ENCODE measurements at places on chromosomes 3 and 15. TPM values are rescaled to one million over a fixed set of nuclear protein-coding genes. Genes with fewer than 3 reads are reported as not detected.

Gene KLF13
- total RNA-seq: 27.1 TPM

Gene CSPG5
- total RNA-seq: not detected

Gene ZNF501
- 319 TPM for total RNA-seq

Gene GRAMD2A
- 0.67 TPM for total RNA-seq

Gene FOXP1
- total RNA-seq: 137 TPM

Gene IGF1R
- 95.2 TPM for total RNA-seq

Gene DTX3L
- total RNA-seq: 12.9 TPM

Gene GOLGA6A
- 0.58 TPM for total RNA-seq

Gene TSEN2
- total RNA-seq: 37.8 TPM
